Stimulated activated CD4-positive, alpha-beta T cell treated with anti-CD3 and anti-CD28 coated beads, TNF-alpha, amount 100 ng/mL, for 24 hours (primary cell): ENCODE measurements at places on chromosomes 11 and 22.

- DNase-seq = no peak
Measured at GRCh38 chr11:119251114-119251513, 45.0 kb downstream of the CBL start.

DNA sequence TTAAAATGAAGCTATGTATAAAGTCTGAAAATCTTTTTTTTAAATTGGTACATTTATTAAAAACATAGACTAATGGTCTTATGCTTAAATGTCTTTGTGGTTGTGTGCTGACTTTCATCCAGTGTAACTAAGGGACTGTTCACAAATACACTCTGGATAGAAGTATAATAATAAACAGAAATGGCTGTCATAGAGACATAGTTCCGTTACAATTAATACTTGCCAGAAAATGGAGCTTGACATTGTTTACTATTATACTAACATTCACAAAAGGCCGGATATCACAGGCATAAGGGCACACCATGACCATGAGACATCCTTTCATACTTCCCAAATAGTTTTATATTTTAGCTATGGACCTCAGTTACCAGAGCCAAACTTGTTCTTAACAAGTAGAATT is 161.3 kb downstream of the DDX10 start:
- no peak for DNase-seq

- DNase-seq = no peak
Measured at GRCh38 chr11:45662665-45663485, 2.5 kb downstream of the CHST1 start.

DNA sequence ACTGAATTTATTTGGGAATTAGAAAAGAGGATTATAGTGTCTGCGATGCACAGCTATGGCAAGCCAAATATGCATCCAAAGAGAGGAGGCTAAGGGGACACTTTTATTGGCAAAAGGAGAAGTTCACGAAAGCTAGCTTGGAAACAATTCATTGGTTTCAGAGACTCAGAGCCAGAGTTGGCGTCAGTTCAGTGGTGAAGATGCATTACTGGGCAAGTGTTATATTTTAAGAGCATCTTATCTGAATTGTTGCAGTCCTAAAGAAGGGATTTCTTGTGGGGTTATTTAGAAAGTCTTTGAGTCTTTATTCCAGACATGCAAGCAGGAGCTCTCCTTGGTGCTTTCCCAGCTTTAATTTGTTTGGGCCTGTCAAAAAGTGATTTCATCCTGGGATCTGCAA is 15.0 kb downstream of the CLDN5 start:
- no peak for DNase-seq

GRCh38 chr22:39592081-39593065 is 21.8 kb downstream of the CACNA1I start:
- no peak for DNase-seq

GRCh38 chr11:85903406-85903805 is 48.2 kb downstream of the CCDC83 start:
- DNase-seq = no peak

DNA sequence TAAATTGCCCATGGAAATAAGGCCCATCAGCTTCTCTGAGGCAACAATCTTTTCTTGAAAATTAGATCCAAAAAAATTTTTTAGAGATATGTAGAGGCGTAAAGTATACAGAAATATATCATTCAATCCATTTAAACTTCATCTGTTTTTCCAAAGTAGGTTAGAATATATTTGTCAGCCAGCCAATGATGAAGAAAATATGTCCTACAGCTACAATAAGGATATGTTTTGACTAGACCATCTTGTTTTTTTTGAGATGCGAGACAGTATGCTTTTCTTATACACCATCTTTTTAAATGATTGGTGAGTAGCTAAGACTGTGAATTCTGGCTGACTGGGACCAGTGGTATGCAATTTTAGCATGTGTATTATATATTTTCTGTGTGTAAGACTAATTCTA is 630.4 kb upstream of the CNTN5 start:
- no peak for DNase-seq

- DNase-seq = no peak
Measured at GRCh38 chr22:45998638-45999378, 21.8 kb upstream of the WNT7B start.

DNA sequence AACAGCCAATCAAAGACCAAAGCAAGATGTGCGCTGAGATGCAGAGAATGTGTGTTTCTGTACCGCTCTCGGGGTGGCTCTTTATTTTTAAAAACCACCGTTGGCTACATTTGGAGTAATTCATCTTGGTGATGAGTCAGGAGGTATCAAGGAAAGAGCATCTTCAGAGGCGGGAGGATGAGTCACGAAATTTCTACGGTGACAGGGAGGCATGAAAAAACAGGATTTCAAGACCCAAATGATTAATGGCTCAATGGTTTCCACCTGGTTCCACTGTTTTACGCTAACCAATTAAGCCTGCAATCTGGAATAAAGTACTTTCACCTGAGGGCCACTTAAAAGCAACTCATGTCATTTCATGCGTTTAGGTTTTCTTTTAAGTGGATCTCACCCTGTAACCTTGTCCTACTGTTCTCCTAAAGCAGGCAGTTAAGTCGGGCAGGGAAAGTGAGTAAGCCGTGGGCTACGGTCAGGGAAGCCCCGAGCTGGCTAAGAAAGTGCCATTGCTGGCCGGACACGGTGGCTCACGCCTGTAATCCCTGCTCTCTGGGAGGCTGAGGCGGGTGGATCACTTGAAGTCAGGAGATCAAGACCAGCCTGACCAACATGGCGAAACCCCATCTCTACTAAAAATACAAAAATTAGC is 74.6 kb downstream of the CELSR1 start:
- no peak for DNase-seq

DNA sequence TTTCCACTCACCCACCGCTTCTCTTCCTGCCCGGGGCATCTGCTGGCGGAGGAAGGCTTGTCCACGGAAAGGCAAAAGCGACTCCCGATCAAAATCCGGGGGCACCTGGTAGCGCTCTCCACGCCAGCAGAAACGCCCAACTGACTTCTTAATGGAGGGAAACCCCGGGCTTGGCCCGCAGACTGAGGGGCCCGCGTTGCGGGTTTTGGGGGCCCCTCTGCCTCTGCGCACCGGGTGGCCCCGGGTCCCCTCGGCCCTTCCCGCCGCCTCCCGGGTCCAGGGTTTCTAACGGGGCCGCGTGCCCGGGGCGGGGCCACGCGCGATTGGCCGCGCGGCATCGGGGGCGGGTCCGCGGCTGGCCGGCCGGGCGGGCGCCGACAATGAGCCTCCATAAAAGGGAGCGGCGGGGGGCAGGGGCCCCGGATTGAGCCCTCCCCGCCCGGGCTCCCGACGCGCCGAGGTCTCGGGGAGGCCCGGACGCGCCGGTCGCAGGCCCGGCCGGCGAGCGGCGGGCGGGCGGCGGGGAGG is at the start of gene SPINDOC:
TSS of gene SPINDOC (plus strand) at position 422 of the 528 bp plus-strand sequence. CDS start 231 bp downstream, outside the sequence.
- peak; percentile 76 for DNase-seq

DNA sequence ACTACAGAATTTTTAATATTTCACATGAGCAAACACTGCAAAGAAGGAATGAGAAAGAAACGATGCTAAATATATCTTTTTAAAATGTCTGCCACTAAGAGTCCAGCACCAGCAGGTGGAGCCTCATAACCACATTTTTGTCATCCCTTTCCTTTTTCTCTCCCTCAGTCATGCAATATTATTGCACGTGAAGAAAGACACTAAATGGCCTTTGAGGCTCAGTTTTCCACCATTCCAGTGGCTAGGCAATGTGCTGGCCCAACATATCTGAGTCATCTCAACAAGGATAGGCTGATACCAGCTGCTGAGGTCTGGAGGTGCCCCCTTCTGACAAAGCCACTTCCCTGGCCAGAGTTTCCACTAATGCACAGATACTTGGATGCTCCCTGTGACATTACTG is 1.8 kb downstream of the ALKBH8 start:
- DNase-seq = peak; percentile 15

DNA sequence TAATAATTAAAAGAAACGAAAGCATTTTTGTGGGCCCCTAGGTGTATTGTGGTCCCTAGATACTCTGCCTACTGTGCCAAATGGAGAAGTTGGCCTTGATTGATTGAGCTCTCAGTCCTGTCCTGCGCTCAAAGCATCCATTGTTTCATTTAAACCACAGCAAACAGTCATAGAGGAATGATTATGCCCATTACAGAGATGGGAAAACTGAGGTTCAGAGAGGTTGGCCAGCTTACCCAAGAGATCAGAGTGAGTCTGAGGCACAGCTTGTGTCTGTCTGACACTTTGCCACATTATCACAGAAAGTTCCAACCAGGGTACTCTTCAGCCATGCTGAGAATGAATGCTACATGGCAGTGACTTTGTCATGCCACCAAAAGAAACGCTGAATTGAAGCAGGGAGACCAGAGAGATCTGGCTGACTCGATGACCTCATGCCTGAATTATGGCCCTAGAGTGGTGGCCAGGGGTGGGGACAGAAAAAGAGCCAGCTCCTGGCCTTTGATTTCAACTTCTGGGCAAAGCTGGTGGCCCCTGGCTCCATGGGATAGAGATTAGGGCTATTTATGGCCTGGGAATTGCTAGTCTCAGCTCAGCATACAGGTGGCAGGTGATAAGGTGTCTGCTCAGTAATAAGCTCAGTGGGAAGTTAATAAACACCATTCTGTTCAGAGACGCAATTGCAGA is 180.5 kb downstream of the MIAT start:
- no peak for DNase-seq

DNA sequence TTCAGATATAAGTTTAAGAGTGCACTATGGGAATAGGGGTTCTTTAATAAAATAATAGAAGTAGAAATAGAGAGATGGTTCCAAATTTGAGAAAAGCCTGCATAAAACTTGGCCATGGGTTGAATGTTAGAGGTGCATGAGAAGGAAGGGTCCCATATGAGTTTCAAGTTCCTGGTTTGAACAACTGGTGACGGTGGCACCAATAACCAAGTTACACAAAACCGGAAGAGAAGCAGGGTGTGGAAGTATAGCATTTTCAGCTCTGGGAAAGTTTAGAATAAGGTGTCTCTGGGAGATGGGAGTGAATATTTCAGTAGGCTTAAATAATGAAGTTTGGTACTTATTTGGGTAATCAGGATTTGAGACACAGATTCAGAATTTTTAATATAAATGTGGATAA is 2.4 kb downstream of the CASP1 start:
- no peak for DNase-seq

DNA sequence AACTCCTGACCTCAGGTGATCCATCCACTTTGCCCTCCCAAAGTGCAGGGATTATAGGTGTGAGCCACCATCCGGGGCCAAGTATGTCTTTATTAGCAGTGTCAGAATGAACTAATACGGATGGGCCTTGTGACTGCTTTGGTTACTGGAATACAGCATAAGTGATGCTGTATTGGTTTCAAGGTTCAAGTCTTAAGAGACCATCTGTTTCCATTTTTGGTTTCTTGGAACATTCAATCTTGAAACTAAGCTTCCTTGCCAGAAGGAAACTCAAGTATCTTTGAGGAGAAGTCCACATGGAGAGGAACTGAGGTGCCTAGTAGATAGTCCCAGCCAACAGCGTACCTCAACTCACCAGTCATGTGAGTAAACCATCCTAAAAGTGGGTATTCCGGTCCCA is 58.8 kb downstream of the APOL3 start:
- DNase-seq = no peak

DNA sequence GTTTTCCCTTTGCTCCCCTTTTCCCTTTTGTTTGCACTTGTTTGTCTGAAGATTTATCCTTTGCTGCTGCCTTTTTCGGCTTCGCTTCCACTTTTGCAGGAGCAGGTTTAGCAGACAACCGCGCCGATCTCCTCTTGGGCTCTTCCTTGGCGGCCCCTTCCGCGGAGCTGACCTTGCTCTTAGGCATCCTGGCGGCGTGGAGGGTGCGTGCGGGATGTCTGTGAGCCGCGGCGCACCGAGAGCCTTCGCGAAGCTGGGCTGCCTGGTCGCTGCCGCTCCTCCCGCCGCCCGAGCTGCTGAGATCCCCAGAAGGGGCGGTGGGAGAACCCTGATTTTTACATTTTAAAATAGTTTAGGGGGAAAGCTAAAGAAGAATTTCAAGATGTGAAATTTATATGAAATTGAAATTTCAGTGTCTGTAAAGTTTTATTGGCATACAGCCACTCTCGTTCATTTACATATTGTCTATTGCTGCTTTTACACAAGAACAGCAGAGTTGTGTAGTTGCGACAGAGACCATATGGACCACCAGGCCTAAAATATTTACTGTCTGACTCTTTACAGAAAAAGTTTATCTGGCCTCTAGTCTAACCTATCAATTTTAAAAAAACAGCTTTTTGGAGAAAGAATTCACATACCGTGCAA is 105.2 kb upstream of the RRM1 start:
- no peak for DNase-seq

- no peak for DNase-seq
Measured at GRCh38 chr22:26970809-26971394, 313.5 kb downstream of the MIAT start.

GRCh38 chr11:65445101-65445603 is 22.6 kb downstream of the NEAT1 start:
- no peak for DNase-seq

GRCh38 chr11:43825217-43825816 is 55.3 kb upstream of the ALKBH3 start:
- no peak for DNase-seq

- DNase-seq = no peak
Measured at GRCh38 chr11:114257621-114258558, 38.3 kb upstream of the NNMT start.

DNA sequence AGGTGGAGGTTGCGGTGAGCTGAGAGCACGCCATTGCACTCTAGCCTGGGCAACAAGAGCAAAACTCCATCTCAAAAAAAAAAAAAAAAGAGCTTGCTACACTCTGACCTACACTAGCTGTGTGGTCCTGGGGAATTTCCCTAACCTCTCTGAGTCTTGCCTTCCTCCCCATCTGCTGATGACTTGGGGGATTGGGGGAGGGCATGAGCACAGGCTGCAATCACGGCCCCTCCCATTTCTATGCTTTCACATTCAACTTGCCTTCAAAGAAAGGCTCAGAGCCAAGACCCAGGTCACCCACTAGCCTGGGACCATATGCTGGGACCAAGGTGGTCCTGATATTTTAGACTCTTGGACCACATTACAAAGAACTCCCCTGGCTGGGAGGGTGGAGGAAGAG is 39.8 kb upstream of the TEF start:
- no peak for DNase-seq

DNA sequence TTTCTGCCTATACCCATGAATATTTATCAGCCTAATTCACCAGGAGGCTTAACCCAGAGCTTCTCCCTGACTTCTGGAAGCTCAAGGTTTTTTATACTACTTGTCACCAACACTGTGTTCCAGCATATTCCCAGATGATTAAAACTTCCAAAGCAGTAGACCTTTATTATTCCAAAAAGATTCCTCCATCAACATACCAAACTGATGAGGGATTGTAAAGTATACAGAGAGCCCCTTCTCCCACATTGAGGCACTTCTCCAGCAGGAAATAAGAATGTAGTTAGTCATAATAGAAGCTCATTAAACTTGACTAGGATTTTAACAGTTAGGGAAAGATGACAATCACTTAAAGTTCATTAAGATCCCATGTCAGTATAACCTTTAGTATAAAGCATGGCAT is 51.4 kb upstream of the CEP126 start:
- DNase-seq = no peak

GRCh38 chr11:103997082-103997481 is 39.4 kb upstream of the DDI1 start:
- DNase-seq = no peak

GRCh38 chr11:71210861-71211260 is 41.5 kb downstream of the SHANK2 start:
- no peak for DNase-seq
